ENCODE measurements at places on chromosomes 11 and 22.

GRCh38 chr22:32631507-32632255 is 157.1 kb downstream of the FBXO7 start:
- no peak for DNase-seq

DNA sequence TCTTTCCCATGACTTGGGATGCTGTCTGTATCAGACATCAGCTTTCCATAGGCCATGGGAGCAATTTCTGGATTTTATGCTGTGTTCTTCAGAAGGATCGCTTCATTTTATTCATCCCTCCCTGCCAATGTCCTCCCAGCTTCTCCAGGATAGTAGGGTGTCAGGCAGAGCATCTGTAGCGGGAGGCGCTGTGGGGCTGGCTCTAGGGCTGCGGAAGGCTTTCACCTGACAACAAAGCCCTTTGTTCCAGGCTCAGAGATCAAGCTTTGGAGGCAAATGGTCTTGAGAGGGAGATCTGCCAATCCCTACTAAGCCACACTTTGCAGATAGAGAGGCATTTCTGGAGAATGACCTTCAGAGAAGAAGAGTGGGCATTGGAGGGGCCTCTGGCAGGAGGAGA is 29.5 kb upstream of the FTH1 start:
- no peak for DNase-seq

DNA sequence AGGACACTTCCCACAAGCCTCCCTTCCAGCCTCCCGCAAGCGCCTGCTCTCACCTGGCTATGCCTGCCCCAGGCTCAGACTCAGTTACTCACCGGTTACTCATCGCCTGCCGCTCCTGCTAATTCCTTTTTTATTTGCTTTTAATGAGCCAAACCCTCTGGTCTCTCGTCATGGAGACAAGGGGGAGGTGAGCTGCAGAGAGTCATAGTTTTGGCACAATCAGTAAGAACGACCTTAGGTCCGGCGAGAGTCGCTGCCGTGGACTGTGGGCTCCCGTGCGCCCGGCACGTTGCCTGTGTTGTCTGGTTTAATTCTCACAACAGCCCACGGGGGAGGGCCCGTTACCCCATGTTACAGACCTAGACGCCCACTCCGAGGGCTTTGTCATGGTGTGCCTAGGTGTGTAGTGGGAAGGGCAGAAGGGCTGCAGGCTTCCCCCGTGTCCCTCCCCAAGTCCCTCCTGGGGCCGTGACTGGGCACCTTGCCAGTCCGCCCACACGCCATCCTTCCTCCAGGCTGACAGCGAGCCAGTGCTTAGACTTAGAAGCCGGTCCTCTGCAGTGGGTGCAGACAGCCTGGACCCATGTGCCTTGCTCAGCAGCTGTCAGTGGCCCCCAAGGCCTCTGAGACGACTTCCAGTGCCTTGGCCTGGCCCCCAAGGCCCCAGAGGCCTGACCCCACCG is 42.2 kb downstream of the WNT7B start:
- DNase-seq = peak; percentile 36

GRCh38 chr11:121321614-121322243 is 29.2 kb downstream of the SC5D start:
- DNase-seq = peak; percentile 83

- no peak for DNase-seq
Measured at GRCh38 chr11:115924744-115925567, 420.7 kb upstream of the CADM1 start.

DNA sequence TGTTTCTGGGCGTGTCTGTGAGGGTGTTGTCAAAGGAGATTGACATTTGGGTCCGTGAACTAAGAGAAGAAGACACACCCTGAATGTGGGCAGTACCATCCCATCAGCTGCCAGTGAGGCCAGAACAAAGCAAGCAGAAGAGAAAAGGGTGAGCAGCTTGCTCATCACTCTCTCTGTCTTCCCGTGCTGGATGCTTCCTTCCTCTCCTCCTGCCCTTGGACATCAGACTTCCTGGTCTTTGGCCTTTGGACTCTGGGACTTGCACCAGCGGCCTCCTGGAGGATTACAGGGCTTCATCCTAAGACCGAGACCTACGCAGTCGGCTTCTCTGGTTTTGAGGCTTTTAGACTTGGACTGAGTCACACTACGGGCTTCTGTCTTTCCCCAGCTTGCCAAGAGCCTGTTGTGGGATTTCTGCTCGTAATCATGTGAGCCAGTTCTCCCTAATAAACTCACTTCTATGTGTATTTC is 18.8 kb downstream of the APOL2 start:
- DNase-seq = no peak

GRCh38 chr11:45859661-45860140 is 12.4 kb downstream of the CRY2 start:
- DNase-seq = no peak

- peak; percentile 28 for DNase-seq
Measured at GRCh38 chr11:3984896-3985295, 109.7 kb upstream of the RRM1 start.

- no peak for DNase-seq
Measured at GRCh38 chr11:69558519-69558941, 77.1 kb downstream of the LINC01488 start.

DNA sequence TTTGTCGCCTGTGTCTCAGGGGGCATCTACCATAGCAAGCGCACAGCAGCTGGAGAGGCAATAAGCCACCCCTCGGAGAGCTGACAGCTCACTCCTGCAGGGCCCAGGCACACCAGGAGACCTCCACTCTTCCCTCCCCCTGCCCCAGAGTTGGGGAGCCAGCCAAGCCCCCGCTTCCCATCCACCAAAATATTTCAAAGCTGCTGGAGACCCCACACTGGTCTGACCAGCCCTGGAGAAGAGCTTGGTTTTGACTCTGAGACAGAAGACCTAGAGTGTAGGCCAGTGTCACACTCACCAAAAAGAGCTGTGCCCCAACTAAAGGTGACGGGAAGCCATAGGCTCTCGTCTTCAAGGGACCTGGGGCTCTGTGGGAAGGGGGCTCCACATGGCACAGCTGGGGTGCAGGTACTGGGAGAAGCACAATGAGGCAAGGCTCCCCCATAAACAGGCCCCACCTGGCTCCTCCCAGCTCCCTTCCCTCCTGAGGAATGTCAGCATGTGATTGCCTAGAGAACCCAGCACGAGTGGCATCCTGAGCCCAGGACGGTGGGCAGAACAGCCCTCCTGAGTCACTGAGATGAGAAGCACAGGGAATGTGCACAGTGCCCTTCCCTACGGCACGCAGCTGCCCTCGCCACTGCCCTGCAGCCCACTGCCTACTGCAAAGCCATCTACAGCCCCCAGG is 5.8 kb upstream of the GNAZ start:
- DNase-seq = no peak
